Glomerular endothelial cell (primary cell): ENCODE measurements at places on chromosomes 7 and 10. TPM values are rescaled to one million over a fixed set of nuclear protein-coding genes. Genes with fewer than 3 reads are reported as not detected.
A peak's percentile ranks its signal among the peaks of the same experiment; 100 is the strongest.

- DNase-seq = no peak
Observed at GRCh38 chr7:71574153-71574860, 442.4 kb downstream of the GALNT17 start.

DNA sequence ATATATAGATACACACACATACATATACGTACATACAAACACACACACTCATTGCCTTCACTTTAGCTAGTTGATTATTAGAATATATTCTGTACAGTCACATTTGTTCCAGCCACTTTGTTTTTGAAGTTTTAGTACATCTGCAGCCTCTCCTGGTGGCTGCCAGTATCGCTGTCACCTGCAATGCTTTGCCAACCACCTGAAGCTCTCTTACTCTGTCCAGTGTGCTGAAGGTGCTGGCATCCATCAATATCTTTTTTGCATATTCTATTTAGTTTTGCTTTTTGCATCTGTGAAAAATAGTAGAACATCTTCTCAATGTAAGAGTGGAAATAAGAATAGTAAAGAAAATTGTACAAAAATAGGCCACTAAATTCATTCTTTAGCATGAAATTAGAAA, 388.6 kb downstream of the EXOC4 start:
- DNase-seq = no peak

DNA sequence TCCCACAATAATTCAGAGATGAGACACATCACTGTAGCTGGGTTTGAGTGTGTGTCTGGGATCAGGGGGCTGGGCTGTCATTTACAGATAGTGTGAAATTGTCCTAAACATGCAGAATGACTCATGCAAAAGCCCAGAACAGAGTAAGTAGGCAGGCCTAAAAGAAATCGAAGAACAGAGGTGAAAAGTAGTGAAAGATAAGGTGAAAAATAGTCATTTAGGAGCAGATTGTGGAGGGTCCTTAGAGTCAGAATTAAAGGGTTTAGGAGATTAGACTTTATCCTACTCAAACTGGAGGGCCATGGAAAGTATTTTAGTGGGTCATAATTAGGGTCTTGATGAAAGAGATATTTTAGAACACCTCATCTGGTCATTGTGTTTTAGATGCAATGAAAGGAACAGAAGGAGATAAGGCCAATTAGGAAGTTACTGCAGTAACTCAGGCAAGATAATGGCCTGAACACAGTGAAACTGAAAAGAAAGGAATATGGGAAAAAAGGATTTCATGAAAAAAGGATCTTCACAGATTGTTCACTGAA, 58.3 kb upstream of the NEBL start:
- DNase-seq = no peak

GRCh38 chr7:90312745-90313144, 8.4 kb downstream of the FAM237B start:
- DNase-seq = peak; percentile 9

- no peak for DNase-seq
Observed at GRCh38 chr10:62234077-62234605, 34.5 kb downstream of the RTKN2 start.

GRCh38 chr7:129169171-129169671, 19.2 kb upstream of the SMO start:
- no peak for DNase-seq

Gene SCART1
- 0.44 and 1.3 TPM in 2 replicates for total RNA-seq

Gene TMEM140
- total RNA-seq = 11.7 and 42.1 TPM in 2 replicates

Gene ANKRD1
- 168 and 436 TPM in 2 replicates for total RNA-seq

Gene FAM24B
- total RNA-seq = 3.8 and 4.7 TPM in 2 replicates

Gene STRIP2
- total RNA-seq = 5.8 and 7.2 TPM in 2 replicates

Gene CHST12
- total RNA-seq = 22.2 and 32.6 TPM in 2 replicates

Gene SOSTDC1
- total RNA-seq = not detected in 2 replicates

Gene PIK3CG
- total RNA-seq = 8.8 and 14.8 TPM in 2 replicates
